ENCODE measurements at places on chromosomes 16 and 17.

- DNase-seq: peak; percentile 38
Measured at GRCh38 chr16:11136600-11136999, 119.4 kb downstream of the SOCS1 start.

DNA sequence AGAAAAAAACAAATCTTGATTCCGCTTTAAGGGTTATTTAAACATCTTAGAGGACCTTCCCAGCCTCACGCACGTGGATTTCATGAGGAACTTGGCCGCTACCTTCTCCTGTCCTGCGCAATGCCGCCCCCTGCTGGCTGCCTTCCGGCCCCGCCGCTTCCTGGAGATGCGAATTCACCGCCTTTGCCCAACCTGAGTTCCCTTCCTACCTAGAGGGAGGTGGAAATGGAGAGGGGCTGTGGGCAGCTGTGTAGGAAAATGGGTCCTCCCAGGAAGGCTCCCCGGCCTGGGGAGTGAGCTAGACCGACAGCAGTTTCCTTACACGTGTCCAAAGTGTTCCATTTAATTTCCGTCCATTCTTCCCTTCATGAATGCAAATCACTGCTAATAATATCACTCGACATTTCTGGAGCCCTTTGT lies 1.0 kb upstream of the ABCC12 start:
- peak; percentile 72 for DNase-seq

GRCh38 chr16:23690771-23691482 lies 12.2 kb downstream of the PLK1 start:
- no peak for DNase-seq

- DNase-seq: no peak
Measured at GRCh38 chr16:29111421-29111820, 126.6 kb downstream of the LAT start.

GRCh38 chr17:2227025-2227699 lies 76.4 kb downstream of the SMG6 start:
- no peak for DNase-seq

Data from fibroblast of lung (primary cell).